ENCODE measurements at places on chromosomes 4 and X. TPM values are rescaled to one million over a fixed set of nuclear protein-coding genes. Genes with fewer than 3 reads are reported as not detected.

The TACC3 gene
- polyA plus RNA-seq: 5.2 TPM

The GEMIN8 gene
- polyA plus RNA-seq: 52.0 TPM

The RAPGEF2 gene
- polyA plus RNA-seq: 9.4 TPM

The WAS gene
- polyA plus RNA-seq: 9.6 TPM

The NPNT gene
- polyA plus RNA-seq: 76.1 TPM

The ADH5 gene
- polyA plus RNA-seq: 268 TPM

The ABCD1 gene
- 8.8 TPM for polyA plus RNA-seq

The ADAM29 gene
- not detected for polyA plus RNA-seq
